ENCODE measurements at places on chromosomes 4 and X.

DNA sequence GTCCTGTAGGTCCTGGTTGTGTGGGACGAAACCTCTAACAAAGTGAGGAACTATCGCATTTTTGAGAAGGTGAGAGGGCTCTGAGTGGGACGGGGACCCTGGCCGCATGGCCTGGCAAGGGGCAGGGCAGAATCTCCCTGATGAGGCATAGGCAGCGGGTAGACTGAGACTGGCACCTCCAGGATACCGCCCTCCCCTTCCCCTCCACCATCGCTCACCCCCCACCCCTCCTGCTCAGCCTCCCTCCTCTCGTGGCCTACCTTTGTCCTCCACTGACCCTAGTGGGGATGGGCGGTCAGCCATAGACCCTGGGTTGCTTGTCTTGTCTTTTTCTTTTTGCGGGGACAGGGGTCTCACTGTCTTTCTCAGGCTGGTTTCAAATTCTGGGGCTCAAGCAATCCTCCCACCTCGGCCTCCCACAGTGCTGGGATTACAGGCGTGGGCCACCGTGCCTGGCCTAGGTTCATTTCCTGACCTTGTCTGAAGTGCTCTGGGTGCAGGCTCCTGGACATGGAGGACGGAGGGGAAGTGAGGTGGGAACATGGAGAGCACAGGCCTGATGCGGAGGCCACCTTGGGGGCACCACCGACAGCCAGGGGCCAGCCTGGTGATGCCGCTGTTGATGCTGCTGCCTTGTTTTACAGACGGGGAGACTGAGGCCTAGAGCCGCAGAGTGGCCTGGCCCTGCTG is 10.5 kb upstream of the ADD1 start:
- DNase-seq = no peak

GRCh38 chr4:107035819-107036583 is at the start of gene DKK2:
TSS of gene DKK2 (minus strand) at chr4:107036313. CDS start at chr4:107035591, 722 bp downstream.
- no peak for DNase-seq

DNA sequence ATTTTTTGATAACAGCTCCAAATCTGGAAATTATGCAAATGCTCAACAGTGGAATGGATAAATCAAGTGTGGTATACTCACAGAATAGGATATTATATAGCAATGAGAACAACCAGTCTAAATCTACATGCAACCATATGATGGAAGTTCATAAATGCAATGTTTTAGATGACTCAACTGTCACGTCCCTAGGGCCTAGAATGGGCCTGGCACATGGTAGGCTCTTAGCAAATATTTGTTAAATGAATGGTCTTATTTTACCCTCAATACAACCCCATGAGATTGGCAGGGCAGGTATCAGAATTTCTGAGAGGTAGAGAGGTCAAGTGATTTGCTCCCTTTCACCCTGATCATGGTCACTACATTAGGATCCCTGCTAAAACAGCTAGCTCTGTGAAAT is 14.6 kb upstream of the NKX3-2 start:
- no peak for DNase-seq

GRCh38 chrX:41184312-41184711 is 99.1 kb downstream of the USP9X start:
- no peak for DNase-seq

DNA sequence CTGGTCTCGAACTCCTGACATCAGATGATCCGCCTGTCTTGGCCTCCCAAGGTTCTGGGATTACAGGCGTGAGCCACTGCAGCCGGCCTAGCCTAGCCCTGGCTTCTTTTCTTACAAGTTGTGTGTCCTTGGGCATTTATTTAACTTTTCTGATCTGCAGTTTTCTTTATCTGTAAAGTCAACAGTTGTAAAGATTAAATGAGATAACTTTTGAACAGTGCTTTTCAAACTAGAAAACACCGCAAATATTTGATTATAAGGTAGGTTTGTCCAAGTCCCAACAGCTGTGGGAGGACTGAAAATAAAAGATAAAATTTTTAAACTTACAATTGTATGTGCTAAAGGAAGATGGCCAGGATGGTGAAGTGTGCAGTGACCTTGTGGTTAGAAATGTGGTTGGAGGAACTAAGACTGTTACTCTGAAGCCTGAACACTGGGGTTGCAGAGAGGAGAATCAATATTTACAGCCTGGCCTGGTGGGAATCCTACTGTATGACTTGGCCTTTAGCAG is 44.8 kb downstream of the GSX2 start:
- DNase-seq = no peak

GRCh38 chr4:14871676-14872430 is 130.4 kb upstream of the CPEB2 start:
- no peak for DNase-seq

Data from NCI-H2029 treated with DMSO at 0.1 percent for 48 hours (cell line).